HT1080 (cell line): ENCODE measurements at places on chromosomes 12 and 14. TPM values are rescaled to one million over a fixed set of nuclear protein-coding genes. Genes with fewer than 3 reads are reported as not detected.

Gene LMNTD1
- not detected in 2 replicates for total RNA-seq

Gene CLEC1B
- total RNA-seq, result not detected in 2 replicates

GRCh38 chr14:61691495-61691894, 3.8 kb upstream of the HIF1A start:
- no peak for DNase-seq

Gene NANOG
- total RNA-seq, result not detected in 2 replicates

GRCh38 chr14:61328626-61329262, 7.4 kb downstream of the PRKCH start:
- DNase-seq, result no peak

Gene SSPN
- 1.4 TPM in 1 of 2 replicates, not detected in the other for total RNA-seq
